ENCODE measurements at places on chromosomes 2 and 18.

DNA sequence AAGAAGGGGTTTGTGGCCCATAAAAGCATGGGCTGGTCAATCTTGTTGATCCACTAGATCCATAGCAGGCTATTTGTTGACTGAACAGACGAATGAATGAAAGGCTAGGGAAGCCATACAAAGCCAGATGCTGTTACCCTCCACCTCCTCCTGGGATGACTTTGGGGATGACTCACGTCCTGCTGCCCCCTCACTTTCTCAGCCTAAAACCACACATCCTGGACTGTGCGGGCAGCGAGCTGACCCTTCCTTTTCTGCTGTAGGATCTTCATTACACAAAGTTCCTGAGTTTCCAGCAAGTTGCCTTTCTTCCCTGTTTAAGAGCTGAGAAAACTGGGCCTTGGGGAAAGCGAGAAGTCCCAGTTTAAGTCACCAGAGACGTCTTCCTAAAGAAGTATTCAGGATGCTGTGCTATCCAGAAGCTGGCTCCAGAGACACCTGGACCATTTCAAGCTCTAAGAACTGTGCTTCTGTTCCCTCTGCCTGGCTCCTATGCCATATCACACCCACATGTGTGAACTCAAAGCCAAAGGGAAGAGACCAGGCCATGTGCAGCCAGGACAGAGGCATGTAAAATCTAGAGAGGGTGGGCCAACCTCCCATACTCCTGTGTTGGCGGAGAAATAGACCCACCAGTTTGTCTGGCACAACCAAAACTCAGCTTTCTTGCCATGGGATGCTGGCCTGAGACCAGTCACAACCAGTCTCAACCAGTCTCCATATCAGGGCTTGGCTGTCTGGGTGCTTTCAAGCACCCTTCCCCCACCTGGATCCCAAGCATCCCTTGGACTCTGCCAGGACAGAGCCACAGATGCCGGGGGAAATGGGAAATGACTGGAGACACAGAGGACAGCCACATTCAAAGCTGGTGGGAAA, 4.7 kb upstream of the SLC20A1 start:
- DNase-seq: no peak

- no peak for DNase-seq
Observed at GRCh38 chr2:524442-524841, 152.8 kb downstream of the TMEM18 start.

GRCh38 chr18:35962320-35962719, 10.2 kb upstream of the RMP24 start:
- DNase-seq: no peak

- no peak for DNase-seq
Observed at GRCh38 chr18:55246278-55246677, 287.0 kb upstream of the CCDC68 start.

GRCh38 chr18:64994370-64994769, 756.4 kb upstream of the CDH7 start:
- no peak for DNase-seq

DNA sequence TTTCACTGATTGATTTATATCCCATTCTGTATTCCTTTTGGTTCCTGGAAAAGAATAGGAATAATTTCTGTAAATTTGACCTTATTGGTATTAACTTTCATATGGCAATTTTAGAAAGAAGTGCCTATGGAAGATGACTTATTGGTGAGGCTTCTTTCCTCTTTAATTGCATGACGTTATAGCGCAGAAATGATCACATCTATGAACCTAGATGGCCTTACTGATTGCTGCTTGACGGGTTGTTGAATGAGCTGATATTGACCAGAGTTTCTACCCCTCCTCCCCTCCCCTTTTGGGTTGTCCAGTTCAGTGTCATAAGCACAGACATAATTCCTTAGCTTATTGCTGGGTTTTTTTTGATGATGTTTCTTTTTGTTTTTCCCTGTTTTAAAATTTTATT, 14.6 kb downstream of the ACSL3 start:
- no peak for DNase-seq

All from thyroid gland (tissue), 4 donors.